ENCODE measurements at places on chromosomes 6 and 20.

GRCh38 chr6:5054245-5054873 is 30.8 kb upstream of the PPP1R3G start:
- peak; percentile 29 for DNase-seq

- peak; percentile 47 for DNase-seq
These were observed 37.2 kb downstream of the SLC22A2 start for GRCh38 chr6:160221423-160221822.

DNA sequence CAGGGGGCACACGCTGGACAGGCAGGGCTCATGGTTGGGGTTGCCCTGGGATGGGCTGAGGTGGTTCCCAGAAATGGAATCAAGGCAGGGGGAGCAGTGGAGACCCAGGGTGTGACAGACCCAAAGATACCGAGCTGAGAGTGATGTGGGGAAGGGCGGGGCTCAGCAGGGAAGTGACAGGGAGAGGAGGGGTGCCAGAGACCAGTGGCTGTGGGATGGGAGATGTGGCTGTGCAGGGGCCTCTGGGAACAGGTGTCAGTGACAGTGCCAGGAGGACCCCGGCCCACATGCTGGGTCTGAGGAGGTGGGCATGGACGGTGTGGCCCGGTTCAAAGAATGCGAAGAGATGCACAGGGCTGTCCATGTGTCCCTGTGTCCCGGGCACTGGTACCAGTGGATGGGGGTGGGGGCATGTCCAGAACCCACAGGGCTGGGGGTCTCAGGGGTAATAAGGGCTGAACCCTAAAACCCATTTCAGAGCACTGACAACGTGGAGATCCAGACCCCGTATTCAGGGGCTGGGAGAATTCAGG is 1.0 kb downstream of the CABLES2 start:
- DNase-seq: no peak

DNA sequence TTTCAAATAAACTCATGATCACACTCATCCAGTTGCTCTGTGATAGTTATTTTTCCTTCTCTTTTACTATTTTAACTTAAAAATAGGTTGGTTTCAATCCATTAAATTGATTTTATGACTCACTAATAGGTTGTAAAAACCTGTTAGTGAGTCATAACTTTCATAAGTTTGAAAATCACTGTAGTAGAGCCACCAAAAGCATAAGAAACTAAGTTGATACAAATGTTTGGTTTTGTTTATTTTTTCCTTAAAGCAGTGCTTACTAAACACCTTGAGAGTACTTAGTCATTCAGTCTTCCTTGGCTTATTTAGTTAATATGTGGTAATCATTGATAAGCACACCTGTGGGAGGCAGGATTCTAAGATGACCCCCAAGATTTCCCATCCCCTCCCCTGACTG is 312.1 kb upstream of the MAN1A1 start:
- DNase-seq: no peak

DNA sequence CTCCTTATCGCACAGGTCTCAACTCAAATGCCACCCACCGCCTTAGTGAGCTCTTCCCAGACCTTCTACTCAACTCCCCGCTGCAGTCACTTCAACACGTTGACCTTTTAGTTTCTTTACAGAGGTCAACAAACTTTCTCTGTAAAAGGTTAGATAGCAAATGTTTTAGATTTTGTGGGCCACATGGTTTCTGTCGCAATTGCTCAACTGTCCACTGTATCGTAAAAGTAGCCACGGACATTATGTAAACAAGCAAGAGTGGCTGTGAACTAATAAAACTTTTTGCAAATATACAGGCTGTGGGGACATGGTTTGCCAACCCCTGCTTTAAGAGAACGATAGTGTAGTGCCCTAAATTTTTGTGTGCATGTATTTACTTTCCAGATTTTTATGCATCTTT is 247.6 kb upstream of the TSHZ2 start:
- DNase-seq: no peak

DNA sequence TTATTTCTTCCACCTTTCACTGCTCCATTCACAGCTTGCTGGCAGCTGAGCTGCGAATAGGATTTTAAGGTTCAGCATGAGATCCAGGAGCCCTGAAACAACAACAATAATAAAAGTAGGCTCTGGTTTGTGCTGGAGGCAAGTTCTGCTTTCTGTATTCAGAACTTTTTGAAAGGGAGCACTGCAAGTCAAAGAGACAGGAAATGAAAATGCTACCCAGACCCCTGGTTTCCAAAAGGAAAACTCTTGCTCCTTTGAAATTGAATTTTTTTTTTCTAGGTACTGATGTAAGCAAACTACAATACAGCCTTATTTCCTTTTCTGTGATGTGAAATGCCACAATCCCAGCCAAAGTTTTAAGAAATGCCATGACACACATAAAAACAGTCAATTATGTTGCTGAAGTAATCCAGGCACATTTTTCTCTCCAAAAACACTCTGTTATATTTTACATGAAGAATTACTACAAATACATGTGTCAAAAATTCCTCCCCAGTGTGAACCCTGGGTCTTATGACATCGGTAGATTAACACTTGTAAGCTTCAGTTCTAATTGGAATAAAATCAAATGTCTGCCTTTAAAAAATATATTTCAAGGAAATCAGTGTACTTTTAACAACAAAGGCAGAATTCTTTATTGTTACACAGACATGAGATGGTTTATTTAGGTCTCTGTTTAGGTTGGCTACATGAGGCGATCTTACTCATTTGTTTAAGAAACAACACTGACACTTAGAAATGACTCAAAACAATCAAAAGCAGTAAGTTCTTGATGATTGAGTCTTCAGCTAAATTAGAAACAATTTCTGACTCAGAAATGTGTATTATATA is 656.7 kb downstream of the EPHA7 start:
- DNase-seq: no peak

DNA sequence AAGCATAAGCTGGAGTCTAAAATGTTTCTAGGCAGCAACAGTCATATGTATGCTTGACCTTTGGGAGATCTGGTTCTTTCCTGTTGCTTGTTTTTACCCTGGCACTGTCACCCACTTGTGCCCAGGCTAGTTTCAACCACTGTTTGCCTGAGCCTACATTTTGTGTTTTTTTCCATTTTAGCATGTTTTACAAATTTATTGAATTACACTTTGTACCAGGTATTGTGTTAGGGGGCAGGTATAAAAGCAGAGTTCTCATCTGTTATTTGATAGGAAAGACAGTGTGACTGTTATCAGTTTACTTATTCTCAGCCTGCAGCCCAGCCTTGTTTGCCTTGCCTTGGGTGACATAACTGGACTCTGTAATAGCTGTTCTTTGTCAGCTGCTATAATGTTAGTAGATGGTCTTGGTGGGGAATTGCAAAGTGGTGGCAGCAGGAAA is 147.0 kb downstream of the CDKAL1 start:
- DNase-seq: no peak
